ENCODE measurements at places on chromosomes 4 and X. TPM values are rescaled to one million over a fixed set of nuclear protein-coding genes. Genes with fewer than 3 reads are reported as not detected.

Gene GRSF1
- 38.9 TPM for polyA plus RNA-seq

Gene RHOXF2
- not detected for polyA plus RNA-seq

Gene F8A1
- 31.6 TPM for polyA plus RNA-seq

Gene SMPX
- polyA plus RNA-seq, result not detected

Gene FAM9A
- not detected for polyA plus RNA-seq

Gene MORC4
- 6.3 TPM for polyA plus RNA-seq

Gene SERPINA7
- 0.17 TPM for polyA plus RNA-seq

Gene DGAT2L6
- not detected for polyA plus RNA-seq

Gene PLRG1
- polyA plus RNA-seq, result 38.9 TPM

Gene NIPAL1
- 0.58 TPM for polyA plus RNA-seq

Gene NLRP2B
- not detected for polyA plus RNA-seq

Gene CTAG1A
- 0.51 TPM for polyA plus RNA-seq

Gene WAS
- polyA plus RNA-seq, result 1.6 TPM

Gene TRAM1L1
- polyA plus RNA-seq, result 1.0 TPM

Gene PALLD
- polyA plus RNA-seq, result 22.7 TPM

Gene DCUN1D4
- polyA plus RNA-seq, result 6.7 TPM

Gene SMIM43
- polyA plus RNA-seq, result not detected

Gene SPIN2A
- polyA plus RNA-seq, result 0.20 TPM

Data from adipose tissue (tissue), 3 donors.